ENCODE measurements at places on chromosomes 4 and X.

DNA sequence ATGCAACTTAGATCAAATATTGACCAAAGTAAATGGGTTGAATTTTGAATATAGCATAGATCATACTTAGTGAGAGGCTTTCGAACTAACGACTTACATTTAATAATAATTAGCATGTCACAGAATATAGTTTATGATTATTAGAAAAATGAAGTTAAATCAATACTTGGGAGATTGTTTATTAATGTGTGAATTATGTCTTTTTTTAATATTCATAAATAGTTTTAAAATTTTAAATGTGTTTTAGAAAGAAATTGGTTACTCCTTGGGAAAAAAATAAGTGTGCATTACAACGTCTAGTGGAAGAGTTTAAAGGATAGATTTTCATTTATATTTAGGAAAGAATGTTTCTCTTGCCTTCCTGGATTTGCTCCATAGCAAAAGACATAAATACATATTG is 7.3 kb downstream of the FGA start:
- DNase-seq = no peak

DNA sequence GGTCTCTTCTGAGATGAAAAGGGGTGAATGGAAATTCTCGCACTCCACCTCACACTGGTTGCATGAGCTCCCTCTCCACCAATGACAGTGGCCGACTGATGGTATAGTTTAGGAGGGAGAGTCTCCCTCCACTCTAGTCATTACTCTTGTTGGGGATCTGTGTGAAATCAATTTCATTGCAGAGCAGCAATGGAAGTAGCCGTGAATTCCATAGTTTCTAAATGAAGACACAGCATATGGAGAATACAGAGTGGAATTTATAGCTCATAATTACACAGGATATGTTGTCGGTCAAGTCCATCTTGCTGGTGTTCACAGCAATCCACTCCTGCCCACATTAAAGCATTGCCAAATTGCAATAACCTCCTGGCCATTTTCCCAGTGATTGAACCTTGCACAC is 426.0 kb downstream of the AFF2 start:
- no peak for DNase-seq

- no peak for DNase-seq
These were observed 370.2 kb upstream of the SPANXN4 start for GRCh38 chrX:142655507-142655906.

- DNase-seq = peak; percentile 48
These were observed 134.3 kb downstream of the GUCY2F start for GRCh38 chrX:109347632-109348031.

GRCh38 chr4:212438-213188 is 88.3 kb downstream of the ZNF718 start:
- peak; percentile 17 for DNase-seq

DNA sequence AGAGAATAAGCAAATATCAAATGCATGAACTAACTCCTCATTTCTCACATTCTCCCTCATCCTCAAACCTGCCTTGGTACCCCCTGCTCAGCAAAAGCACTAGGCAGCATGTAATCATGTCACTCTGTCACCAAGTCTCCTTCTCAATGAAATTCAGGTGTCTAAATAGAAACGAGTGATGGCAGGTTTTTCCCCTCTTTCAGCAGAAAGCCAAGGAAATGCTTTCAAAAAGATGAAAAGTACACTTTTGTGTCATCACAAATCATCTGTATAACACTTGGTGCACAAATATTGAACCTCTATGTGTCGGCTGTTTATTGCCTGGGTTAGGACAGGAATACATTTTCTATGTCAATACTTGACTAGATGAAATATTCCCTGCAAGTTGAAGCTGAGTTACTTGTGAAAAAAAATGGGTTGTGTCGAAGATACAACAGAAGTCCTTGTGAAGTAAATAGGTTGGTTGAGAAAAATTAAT is 285.1 kb upstream of the MAGEB18 start:
- no peak for DNase-seq

DNA sequence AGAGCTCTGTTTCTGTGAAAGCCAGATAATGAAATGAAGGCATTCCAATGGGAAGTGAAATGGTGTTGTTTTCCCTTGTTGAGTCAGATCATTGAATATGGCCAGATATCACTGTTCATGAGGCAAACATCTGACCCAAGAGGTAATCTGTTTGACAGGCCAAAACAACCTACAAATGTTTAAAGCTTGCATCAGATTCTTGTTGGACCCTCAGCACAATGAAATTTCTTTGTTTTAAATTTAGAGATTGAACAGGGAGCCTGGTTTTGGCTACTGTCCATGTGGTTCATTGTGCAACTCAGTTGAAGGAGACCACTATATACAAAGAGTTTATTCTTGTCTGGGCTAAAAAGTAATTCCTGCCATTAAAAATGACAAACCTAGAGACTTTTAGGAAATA is 159.1 kb downstream of the AFF2 start:
- no peak for DNase-seq

DNA sequence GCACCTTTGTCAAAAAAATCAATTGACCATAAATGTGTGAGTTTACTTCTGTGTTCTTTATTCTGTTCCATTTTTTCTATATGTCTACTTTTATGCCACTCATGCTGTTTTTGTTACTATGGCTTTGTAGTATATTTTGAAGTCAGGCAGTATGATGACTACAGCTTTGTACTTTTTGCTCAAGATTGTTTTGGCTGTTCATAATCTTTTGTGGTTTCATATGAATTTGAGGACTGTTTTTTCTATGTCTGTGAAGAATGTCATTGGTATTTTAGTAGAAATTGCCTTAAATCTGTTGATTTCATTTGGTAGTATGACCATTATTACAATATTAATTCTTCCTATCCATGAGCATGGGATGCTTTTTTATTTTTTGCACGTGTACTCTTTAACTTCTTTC is 346.8 kb downstream of the PPP3CA start:
- DNase-seq = no peak

DNA sequence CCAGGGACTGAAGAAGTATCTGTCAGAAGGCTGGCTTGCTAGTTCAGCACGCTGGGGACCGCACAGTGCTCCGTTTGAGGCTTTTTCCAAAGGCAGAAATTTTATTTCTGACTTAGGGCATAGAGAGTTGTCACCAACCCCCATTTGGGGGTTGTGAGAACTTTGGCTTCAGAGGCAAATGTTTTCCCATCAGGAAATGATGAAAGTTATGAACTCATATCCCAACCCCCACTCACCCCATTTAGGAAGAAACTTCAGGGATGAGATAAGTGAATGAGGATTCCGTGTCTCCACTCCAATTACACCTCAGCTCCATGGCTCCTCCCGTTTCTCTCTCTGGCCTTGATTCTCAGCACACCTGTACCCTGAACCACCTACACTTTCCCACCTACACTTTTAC is 4.3 kb upstream of the WDR13 start:
- no peak for DNase-seq

DNA sequence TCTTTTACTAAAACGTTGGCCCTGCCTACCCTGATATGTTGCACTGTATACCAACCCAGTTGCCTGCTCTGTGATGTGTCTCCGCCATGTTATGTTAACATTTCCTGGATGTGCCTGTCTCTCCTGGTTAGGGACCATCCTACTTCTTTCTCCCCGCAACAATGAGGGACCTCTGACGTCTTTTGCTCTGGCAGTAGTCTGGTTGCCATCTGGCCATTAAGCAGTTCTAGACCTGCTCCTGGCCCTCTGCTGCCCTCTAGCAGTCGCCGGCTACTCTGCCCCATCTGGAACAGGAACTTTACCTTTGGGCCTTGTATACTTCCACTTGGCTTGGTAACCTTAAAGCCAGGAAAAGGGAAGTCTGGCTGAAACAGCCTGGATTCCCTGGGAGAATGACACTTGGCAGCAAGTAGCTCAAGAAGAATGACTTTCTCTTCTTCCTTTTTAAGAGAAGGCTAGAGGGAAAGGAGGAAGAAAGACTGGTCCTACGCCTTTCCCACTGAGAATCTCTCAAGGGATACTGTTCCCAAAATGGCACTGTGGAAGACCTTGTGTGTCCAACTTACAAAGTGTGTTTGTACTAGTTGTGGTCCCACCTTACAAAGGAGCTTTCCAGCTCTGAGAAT is 63.5 kb downstream of the GPC3 start:
- no peak for DNase-seq

DNA sequence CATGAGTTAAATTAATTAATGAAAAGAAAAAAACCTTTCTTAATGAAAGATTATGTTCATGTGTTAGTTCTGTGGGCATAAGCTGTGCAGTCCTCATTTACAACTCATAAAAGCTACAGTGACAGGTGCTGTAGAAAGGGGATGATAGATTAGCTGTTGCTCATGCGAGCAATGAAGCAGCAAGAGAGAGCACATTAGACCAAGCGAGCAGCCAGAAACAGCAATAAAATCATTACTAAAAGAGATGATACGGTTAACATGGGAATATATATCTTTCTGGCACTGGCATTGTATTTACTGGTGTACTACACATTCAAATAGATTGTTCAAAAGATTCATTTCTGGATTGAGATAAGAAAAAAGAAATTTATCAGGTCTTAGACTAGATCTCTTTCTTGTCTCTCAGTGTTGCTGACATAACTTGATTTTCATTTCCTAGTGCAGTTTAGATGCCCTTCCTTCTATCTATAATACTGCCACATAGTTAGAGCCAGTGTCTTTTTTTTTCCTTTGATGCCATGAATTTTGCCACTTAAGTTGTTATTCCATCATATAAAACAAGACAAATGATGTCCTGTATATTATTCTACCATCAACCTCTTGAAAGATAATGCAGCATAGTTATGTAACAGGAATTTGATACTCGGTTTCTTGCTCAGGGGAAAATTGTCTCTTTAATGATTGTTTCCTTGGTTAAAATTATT is 164.6 kb downstream of the BANK1 start:
- no peak for DNase-seq

- no peak for DNase-seq
These were observed 13.4 kb downstream of the GIMD1 start for GRCh38 chr4:106355193-106355592.

- no peak for DNase-seq
These were observed 449.8 kb upstream of the SMIM31 start for GRCh38 chr4:164304101-164304639.

DNA sequence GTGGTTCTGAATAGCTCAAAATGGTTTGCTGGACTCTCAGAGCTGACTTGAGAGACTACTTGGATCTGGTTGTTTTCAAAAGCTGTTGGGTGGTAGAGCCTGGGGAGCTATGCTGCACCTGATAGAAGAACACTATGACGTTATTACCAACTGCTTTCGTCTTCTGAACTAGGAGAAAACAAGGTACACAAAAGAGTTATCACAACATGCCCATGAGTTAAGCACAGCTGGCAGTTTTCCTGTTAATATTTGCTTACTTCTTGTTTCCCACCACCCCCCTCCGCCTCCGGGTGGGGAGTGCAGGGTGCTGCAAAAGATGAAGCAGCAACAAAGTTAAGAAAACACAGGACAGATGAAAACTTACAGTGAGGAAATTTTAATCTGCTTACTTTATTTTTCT is 69.1 kb downstream of the RASL11B start:
- no peak for DNase-seq

GRCh38 chrX:30589146-30589888 is 11.8 kb upstream of the TASL start:
- DNase-seq = no peak

- no peak for DNase-seq
These were observed 11.9 kb downstream of the USP11 start for GRCh38 chrX:47244676-47245075.

GRCh38 chr4:99763635-99764101 is 53.0 kb upstream of the DAPP1 start:
- DNase-seq = peak; percentile 78

- DNase-seq = no peak
These were observed 3.0 kb upstream of the NXT2 start for GRCh38 chrX:109533631-109534030.

GRCh38 chrX:148588649-148589310 is 88.4 kb downstream of the AFF2 start:
- DNase-seq = no peak

GRCh38 chr4:126794363-126794762 is 838.4 kb upstream of the INTU start:
- DNase-seq = no peak

DNA sequence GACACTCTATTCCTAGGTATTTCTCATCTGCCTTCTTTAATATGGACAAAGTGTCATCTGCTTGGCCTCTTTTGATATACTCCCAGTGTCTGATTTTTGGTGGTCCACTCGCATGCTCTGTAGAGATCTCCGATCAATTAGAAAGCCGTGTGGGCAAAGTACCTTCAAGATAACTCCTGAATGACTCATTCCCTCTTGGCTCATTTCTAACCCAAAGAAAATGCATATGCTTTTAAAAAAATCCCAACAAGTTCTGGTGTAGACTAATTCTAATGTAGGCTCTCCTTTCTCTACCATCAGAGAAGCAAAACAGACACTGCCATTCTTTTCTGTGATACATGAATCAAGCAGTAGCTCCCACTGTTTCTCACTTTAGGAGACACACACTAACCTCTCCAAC is 714.9 kb upstream of the ADGRL3 start:
- DNase-seq = no peak

GRCh38 chr4:73573794-73574528 is 46.3 kb downstream of the RASSF6 start:
- peak; percentile 78 for DNase-seq

DNA sequence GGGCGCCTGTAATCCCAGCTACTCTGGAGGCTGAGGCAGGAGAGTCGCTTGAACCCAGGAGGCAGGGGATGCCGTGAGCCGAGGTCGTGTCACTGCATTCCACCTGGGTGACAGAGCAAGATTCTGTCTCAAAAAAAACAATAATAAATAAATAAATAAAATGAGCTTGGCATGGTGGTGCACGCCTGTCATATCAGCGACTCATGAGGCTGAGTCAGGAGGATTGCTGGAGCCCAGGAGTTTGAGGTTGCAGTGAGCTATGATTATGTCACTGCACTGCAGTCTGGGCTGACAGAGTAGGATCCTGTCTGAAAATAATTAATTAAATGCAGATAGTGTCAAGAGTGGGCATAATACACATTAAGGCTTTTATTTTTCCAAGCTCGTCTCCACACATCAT is 77.5 kb downstream of the DHRSX start:
- DNase-seq = no peak

DNA sequence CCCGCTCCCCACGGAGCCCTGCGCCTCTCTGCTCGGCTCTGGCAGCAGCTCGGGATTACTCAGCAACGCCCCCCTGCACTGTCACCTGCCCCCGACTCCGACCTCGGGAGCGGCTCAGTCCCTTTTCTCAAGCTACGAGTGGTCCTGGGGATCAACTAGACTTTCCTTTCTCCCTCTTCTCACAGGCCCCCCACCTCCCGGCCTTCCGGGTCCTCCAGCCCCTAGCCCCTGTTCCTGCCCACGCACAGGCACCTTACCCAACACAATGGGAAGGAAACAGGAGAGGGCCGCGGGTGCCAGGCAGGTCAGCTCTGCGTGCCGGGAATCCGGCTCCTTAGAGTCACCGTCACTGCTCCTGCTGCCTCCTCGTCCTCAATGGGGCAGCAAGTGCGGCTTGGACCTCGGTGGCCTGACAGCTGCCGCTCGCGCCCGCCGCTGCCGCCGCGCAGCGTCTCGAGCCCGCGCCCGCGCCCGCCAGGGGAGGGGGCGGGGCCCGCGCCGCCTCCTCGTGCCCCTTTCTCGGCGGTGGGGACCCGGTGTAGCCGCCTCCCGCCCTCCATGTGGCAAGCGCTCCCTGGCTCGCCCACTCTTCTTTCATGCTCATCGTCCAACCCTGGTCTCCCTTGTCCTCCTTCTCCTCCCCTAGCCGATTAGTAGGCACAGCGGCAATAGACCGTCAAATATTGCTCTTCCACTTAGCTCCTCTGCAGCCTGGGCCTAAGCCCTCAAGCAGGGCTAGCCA is at the start of gene RAB9B:
RAB9B (minus strand) TSS at position 455 of the 742 bp plus-strand sequence. CDS start 6,473 bp downstream, outside the sequence.
- no peak for DNase-seq
